ENCODE measurements at places on chromosomes 6 and 20.

GRCh38 chr20:22512911-22513489 lies 71.4 kb downstream of the FOXA2 start:
- DNase-seq = no peak

GRCh38 chr20:63179687-63180568 lies 36.0 kb downstream of the YTHDF1 start:
- no peak for DNase-seq

DNA sequence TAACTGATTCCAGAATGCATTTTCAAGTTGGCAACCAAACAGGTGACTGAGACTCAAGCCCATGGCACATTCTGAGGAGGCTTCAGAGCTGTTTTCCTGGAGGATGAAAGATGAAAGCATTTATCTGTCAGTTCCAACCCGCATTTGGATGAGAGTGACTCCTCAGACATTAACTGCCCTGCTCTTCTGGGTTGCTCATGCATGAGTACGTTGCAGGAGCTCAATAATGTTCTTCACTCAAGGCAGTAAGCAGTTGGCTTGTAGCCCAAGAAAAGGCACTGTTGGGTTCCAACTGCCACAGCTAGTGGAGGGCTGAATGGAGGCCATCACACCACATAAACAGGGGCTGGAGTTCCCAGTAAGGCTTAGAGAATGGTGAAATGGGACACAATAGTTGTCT lies 155.3 kb downstream of the FUT9 start:
- no peak for DNase-seq

DNA sequence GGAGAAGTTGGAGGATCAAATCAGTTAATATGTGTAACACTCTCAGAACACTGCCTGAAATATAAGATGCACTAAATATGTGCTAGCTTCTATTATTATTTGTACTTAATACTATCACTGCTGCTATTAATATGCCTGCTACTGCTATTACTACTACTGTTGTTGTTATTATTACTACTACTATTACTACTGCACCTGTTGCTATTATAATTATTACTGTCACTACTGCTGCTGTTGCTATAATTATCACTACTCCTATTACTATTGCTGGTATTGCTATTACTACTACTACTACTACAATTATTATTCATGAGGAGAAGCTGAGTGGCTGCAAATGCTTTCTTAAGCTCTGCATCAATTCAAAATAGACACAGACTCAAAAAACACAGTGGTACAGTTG lies 16.7 kb upstream of the SSTR4 start:
- DNase-seq = no peak

DNA sequence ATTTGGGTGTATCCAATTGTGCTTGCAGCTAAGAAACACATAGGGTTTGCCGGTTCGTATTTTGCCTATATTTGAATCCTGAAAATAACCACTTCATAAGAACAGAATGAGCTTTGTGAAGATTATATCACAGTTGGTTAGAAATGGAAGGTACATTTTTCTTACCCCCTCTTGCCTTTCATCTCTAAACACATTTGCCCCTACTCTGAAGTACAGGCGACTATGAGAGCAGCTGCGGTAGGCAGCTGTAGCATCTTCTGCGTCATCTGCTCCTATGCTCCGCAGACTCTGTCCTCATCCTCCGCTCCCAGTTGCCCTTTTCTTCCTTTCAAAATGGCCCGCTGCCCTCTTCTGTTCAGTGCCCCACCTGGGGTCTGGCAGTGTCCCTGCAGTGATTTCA lies 47.6 kb upstream of the REV3L start:
- no peak for DNase-seq

- DNase-seq = no peak
Measured at GRCh38 chr6:22888163-22888752, 318.9 kb downstream of the HDGFL1 start.

- DNase-seq = no peak
Measured at GRCh38 chr20:51542033-51542570, 417 bp downstream of the NFATC2 start.

GRCh38 chr6:139474145-139475108 lies 100.0 kb upstream of the CITED2 start:
- no peak for DNase-seq

- DNase-seq = peak; percentile 22
Measured at GRCh38 chr6:44008821-44009370, 118.4 kb downstream of the MRPL14 start.

DNA sequence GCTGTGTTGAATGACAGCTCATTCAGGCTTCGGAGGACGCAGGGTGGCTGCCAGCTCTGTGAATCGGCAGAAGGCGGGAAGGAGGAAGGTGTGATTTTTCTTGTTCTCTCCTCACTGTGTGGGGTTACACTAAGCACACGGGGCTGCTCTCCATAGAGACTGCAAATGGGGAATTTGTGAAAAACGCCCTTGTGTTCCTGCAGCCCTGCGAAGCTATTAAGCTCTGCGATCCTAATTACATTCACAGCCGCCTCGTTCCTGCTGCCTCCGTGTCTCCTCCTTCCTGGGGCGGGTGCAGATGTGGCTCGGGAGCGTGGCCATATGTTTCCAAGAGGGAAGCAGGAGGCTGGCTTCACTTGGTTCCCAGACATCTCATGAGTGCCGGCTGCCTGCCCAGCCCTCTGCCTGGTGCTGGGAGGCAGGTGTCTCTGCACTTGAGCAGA lies 124.0 kb downstream of the TOX2 start:
- no peak for DNase-seq

GRCh38 chr6:41157323-41157722 lies 3.2 kb upstream of the TREML1 start:
- no peak for DNase-seq

GRCh38 chr6:163148451-163149278 lies 265.9 kb upstream of the QKI start:
- DNase-seq = no peak

DNA sequence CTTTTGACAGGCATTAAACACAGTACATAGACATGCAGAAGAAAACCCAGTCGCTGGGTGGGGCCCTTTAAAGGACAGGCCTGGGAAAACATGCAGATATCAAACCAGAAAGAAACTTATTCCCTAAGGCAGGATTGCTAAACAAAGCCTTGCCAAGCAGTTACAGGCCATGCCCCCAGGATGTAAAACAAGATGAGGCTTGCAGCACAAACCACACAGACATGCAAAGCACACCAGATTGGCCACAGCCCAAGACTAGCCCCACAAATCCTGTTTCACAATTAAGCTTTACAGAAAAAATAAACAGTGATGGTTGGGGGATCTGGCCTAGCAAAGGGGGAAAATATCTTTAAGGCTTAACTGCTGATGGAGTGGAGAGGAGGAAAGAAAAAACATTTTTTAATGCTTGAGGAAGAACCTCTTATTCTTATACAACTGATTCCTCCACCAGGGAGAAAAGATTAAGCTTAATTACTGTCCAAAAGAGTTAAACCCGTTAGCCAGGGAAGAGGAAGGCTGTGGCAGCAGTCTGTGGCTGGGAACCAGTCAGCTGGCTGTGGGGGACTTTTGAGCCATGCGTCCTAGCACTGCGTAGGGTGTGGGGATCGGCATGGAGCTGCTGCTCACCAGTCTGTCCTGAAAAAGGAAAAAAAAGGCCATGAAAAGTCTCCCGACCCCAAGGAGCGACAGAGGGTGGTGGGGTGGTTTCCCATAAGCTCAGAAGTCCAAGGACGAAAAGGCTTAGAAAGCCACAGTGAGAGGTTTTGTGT lies 28.4 kb downstream of the COL19A1 start:
- DNase-seq = no peak

GRCh38 chr20:57707849-57708693 lies 1.7 kb downstream of the PMEPA1 start:
- DNase-seq = no peak

GRCh38 chr6:126608681-126609080 lies 268.8 kb downstream of the CENPW start:
- DNase-seq = no peak

DNA sequence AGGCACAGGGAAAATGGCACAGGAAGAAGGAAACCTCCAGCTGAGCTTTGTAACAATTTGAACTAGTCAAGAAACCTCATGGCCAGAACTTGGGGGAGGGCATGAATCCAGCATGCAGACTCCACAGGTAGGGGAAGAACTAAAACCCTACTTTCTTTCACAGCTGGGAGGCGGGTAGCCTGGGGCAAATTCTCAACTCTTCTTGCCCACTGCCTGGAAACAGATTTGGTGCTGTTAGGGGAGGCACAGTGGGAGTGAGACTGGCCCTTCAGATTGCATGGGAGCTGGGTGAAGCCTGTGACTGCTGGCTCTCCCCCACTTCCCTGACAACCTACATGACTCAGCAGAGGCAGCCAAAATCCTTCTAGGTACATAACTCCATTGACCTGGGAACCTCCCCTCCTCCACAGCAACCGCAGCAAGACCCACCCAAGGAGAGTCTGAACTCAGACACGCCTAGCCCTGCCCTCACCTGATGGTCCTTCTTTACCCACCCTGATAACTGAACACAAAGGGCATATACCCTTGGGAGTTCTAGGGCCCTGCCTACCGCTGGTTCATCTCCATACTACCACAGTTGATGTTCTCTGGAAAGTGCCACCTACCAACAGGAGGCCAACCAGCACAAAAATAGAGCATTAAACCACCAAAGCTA lies 37.2 kb upstream of the TRIM27 start:
- DNase-seq = no peak

DNA sequence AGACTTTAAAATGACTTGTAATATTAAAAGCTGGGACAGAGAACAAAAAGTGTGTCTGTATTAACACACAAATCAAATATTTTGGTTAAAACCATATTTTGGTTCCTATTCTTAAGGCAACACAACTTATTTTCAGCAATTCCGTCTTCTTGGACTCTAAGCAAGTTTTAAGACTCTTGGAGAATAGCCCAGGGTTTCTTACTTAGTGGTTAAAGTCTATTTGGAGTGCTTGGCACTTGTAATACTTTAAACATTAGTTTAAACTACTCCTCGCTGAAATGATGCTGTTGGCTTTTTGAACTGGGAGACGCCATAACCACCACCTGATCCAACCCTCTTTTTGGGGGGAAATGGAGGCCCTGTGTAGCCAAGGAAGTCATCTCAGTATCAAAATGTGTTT lies 109.7 kb upstream of the GMDS start:
- DNase-seq = no peak

- DNase-seq = no peak
Measured at GRCh38 chr6:62530985-62531384, 245.0 kb upstream of the KHDRBS2 start.

- no peak for DNase-seq
Measured at GRCh38 chr6:11947575-11947974, 64.5 kb upstream of the HIVEP1 start.

DNA sequence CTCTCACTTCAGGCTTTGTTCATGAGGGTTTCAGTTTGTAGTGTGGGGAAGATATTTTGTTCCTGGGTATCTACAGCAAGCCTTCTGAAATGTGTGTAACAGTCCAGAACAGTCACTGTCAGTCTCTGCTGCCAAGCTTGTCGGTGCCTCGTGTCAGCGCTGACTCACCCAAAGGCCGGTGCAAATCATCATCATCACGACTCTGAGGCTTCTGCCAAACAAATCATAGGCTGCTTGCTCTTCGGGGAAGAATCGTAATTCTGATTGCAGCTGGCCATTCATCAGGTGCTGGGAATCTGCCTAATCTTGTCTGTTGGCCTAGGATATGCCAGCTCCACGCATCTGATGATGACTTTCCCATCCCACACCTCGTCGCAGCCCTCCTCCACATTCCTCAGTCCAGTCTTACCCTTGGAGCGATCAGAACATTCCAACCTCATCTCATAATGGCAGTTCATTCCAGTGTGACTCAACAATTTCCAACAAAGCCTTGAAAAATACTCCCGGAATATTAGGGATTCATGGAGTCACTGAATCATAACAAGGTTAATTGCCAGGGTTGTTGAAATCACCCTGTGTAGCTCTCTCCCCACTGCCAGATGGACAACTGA lies 40.9 kb downstream of the ALDH8A1 start:
- peak; percentile 76 for DNase-seq

- DNase-seq = no peak
Measured at GRCh38 chr6:166343150-166343487, 774 bp upstream of the SFT2D1 start.

- DNase-seq = no peak
Measured at GRCh38 chr6:44224029-44224964, 902 bp downstream of the SLC29A1 start.

GRCh38 chr6:40907198-40907701 lies 131.8 kb downstream of the UNC5CL start:
- no peak for DNase-seq

DNA sequence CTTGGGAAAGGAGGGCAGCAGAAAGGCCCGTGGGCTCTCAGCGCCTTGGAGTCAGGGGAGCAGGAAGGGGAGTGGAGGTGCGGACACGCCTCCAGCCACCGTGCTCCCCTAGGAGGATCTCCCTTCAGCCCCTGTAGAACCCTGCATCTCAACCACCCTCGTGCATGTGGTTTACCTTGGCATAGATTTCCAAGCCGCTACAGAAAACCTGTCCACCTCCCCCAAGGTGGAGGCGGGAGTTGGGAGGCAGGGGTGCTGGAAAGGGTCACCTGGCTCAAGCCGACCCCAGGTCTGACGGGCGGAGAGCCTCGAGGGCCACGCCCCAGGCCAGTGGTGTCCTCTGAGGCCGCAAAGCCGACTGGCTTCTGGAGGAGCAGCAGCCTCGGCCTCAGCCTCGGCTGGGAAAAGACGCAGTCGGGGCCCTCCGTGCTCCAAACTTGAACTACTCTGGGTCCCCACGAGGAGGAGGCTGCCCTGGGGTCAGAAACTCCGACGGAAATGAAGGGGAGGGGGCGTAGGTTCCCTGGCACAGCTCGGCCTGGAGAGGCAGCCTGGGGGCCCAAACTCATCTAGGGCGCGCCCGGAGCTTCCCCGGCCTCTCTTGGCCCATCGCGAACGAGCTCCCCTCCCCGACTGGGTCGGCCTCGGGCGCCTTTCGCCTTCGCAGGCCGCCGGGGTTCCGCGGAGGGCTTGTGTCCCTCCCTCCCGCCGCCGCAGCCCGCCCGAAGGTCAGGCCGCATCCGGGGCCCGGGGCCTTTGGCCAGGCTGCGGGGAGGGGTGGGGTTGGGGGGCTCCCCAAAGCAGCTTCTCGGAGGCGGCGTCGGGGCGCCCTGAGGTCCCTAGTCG lies 6.3 kb upstream of the FOXF2 start:
- no peak for DNase-seq

DNA sequence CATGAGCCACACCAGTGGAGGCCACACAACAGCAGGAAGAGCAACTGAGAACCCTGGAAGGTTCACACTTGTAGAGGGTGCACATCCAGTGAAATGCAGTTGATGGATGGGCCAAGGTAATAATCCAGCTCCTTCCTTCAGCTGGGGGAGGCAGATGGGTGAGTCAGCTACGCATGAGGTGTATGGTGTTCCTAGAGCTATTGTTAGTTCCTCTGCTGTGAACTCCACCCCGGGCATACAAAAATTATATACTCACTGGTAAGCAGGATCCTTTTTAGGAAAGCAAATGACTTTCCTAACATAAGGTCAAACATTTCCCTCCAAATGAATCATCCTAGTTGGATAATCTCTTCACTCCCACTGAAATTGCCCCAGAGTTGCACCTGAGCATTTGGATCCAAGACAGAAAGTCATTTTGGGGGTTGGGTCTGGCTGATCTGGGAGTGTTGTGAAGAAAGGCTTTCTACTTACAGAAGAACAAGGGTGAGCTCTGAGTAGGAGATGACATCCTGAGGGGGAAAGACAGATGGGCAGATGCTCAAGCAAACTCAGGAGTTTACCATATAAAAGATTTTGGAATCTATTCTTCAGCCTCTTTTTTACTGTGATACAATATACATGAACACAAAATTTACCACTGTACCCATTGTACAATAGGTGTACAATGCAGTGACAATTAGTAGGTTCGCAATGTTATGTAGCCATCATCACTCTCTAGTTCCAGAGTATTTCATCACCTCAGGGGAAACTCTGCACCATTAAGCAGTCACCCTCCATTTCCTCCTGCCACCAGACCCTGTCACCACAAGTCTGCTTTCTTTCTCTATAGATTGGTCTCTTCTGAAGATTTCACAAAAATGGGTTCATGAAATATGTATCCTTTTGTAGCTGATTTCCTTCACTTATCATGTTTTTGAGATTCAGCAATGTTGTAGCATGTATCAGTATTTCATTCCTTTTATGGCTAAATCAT lies 11.1 kb downstream of the HLA-F start:
- no peak for DNase-seq
